ENCODE measurements at places on chromosomes 6 and 20.

DNA sequence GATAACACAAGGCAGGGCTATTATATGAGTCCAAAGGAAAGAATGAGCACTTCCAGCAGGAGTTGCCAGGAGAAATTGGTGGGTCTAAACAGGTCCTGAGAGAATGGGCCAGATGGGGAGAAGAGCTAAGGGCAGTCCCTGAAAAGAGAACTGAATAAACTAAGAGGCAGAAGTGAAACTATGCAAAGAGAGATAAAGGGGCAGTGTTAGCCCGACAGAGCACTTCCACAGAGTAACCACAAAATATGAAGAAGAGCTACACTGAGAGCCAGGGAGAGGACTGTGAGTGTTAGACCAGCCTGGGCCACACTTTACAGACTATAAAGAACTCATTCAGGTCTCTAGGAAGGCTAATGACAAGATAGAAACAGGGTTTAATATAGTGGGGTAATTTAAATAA lies 43.8 kb downstream of the RALGAPA2 start:
- peak; percentile 69 for DNase-seq

DNA sequence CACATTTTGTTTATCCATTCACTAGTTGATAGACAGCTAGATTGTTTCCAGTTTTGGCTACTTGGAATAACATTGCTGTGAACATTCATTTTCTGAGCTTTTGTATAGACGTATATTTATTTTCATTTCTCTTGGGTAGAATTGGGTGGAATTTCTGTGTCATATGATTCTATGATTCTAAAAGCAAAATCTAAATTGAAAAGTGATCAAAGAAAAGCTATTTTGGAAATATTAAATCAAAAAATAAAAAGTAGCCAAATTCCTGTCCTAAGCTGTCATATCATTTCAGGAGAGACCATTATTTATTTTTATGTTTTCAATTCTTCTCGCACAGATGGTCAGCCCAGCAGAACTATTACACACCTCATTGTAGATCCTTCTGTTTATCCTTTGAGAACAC lies 229.2 kb downstream of the COL12A1 start:
- no peak for DNase-seq

DNA sequence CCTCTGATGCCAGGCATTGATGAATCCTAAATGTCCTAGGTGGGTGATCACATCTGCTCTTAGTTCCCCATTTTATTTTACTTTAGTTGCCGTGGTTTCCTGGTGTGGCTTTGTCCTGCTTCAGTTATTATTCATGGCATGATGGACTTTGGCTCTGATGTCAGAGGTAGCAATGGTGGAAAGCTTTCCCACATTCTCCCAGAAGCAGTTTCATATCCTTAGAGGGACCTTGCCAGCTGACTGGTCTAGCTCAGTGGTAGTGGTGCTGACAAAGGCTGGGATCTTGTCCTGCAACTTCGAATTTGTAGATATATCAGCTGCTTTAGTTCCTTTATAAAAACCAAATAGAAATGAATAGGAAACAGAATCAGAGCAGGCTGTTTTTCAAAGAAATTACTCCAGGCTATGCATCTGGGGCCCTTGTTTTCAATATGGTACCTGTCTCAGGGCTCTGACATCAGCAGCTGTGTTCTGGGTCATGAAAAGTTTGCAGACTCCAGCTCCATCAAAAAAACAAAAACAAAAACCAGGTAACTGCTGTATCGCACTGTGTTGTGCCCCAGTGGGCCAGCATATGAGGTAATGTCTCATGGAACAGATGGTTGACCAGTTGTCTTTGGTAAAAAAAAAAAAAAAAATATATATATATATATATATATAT lies 133.7 kb downstream of the PLCB4 start:
- no peak for DNase-seq

- no peak for DNase-seq
Measured at GRCh38 chr6:96116674-96117073, 100.9 kb downstream of the FUT9 start.

GRCh38 chr6:161837854-161838253 lies 564.0 kb upstream of the AGPAT4 start:
- DNase-seq = no peak

DNA sequence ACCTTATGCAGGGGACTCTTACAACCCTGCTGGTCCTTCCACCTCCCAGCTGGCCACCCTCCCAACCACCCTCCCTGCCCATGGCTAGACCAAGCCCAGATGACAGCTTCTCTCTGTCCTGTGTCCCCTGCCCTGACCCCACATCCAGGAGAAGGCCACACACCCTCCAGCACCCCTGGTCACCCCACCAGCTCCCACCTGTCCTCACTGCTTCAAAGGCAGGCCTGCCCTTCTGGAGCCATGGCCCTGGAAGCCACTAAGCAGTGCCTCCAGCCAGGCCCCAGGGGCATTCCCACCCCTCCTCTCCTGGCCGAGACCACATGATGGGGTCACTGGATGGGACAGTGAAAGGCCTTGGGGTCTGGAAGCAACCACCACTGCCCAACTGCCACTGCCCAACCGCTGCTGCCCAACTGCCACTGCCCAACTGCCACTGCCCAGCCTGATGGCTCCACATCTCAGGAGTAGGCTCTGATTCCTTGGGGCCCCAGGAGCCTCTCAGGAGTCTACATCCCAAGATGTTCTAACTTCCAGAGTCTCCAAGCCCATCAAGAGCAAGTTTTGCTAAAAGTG lies 30.5 kb downstream of the UBD start:
- no peak for DNase-seq

DNA sequence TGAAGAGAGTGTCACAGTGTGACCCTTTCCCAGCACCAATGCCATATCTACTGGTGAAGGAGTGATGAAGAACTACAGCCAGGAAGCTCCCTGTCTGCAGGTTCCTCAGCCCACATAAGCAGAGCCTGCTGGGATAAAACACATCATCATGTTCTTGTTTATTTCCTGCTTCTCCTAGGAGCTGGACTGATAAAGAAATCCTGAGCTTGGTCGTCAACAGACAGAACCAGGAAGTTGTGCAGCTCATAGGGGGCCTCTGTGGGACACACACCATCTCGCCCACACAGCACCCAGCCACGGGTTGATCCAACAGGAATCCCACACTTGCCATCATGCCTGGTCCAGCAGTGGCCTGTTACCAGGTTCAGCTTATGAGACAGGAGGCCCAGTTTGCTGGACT lies 2.8 kb upstream of the CSTL1 start:
- DNase-seq = no peak

DNA sequence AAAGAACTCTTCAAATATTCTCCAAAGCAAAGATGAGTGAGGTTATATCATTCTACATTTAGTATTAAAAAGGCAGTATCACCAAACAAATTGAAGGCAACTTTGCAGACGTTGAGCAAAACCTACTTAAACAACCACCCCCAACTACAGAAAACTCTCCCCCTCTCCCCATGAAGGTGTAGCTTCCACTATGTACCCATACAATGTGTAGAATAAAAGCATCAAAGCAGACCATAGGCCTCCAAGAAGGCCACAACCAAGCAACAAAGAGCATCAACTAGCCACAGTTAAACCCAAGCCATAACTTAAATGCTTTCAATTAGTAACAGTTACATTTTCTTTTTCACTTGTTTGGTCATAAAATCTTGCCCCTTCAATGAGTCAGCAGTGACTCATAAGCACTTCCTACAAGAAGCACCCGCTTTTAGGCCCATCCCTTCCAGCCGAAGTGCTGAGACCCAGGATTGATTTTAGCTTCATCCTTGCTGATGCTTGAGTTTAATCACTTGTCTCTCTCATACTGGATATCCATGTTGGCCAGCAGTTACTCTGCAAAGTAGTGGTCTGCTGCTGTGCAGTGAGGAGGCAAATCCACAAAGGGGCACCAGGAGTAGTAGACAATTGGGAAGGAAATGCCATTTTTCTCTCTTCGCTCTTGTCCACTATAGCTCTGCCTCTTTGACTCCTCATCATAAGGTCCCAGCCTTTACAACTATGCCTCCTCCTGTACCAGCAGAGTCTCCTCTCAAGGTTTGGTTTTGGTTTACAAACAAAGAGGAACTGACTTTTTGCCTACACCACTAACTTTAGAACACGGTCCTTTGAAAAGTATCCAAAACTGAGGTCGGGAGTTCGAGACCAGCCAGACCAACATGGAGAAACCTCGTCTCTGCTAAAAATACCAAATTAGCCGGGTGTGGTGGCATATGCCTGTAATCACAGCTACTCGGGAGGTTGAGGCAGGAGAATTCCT lies 8.4 kb upstream of the NUP153 start:
- no peak for DNase-seq

GRCh38 chr6:137683916-137684315 lies 183.1 kb upstream of the TNFAIP3 start:
- DNase-seq = no peak

DNA sequence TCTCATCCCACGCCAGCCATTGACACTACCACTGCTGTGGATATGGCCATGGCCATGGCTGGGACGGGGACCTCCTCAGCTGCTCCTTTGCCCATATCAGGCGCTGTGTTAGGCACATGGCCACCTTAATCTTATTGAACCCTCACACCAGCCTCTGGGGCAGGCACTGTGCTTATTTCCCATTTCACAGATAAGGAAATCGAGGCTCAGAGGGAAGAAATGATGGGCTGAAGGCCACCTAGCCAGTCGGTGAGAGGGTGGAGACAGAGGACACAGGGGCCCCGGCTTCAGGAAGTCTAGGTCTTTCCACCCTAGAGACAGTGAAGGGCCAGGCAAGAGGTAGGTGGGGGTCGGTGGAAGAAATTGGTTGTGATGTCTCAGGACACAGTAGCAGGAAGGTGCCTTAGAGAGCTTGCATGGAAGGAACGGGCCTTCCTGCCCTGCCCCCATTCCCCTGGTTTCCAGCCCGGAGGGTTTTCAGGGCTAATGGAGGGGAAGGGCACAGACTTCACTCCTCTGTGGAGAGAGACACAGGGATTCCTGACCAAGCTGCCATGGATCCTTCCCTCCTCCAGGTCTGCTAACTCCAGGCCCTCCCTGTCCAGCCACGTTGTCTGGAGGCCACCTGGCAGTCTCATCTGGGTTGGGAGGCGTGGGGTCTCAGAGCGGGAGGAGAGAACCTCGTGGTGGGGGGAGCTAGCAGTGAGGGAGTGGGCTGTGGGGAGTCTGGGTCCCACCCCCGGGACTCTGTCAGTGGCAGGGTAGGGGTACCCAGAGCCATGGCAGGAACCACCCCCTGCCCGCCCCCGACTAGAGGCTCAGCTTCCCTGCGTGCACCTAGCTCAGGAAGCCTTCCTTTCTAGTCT lies 120.4 kb downstream of the VEGFA start:
- no peak for DNase-seq

DNA sequence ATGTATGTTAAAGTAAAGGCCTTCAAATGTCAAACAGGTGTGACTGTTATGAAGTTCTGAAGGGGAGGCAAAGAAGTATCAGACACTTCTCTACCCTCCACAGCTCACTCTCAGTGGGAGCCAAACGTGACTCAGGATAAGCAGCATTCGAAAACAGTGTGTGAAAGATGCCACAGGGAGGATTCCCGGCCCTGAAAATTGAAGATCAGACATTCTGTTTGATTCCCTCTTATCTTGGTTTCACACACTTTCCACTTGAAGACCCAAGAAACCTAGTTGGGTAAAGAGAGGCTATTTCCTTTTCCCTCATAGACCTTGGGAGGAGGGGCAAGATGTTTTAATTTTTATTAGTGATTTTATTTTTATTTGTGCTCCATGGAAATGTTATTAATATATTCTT lies 164.2 kb upstream of the SUPT3H start:
- DNase-seq = no peak

GRCh38 chr20:25399037-25399430 lies 8.4 kb upstream of the ABHD12 start:
- DNase-seq = peak; percentile 69

DNA sequence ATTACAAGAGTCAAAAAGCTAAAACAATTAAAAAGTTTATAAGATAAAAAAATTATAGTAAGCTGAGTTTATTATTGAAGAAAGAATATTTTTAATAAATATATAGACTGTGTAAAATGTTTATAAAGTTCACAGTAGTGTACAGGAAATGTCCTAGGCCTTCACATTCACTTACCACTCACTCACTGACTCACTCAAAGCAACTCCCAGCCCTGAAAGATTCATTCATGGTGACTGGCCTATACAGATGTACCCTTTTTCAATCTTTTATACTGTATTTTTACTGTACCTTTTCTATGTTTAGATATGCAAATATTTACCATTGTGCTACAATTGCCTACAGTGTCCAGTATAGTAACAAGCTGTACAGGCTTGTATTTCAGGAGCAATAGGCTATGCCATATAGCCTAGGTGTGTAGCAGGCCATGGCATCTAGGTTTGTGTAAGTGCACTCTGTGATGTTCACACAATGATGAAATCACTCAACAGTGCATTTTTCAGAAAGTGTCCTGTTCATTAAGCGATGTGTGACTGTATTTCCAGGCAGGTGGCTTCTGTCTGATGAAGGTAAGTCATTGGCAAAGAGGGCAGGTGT lies 130.2 kb downstream of the BTBD3 start:
- no peak for DNase-seq

GRCh38 chr6:137157601-137158000 lies 15.8 kb downstream of the IL22RA2 start:
- no peak for DNase-seq

DNA sequence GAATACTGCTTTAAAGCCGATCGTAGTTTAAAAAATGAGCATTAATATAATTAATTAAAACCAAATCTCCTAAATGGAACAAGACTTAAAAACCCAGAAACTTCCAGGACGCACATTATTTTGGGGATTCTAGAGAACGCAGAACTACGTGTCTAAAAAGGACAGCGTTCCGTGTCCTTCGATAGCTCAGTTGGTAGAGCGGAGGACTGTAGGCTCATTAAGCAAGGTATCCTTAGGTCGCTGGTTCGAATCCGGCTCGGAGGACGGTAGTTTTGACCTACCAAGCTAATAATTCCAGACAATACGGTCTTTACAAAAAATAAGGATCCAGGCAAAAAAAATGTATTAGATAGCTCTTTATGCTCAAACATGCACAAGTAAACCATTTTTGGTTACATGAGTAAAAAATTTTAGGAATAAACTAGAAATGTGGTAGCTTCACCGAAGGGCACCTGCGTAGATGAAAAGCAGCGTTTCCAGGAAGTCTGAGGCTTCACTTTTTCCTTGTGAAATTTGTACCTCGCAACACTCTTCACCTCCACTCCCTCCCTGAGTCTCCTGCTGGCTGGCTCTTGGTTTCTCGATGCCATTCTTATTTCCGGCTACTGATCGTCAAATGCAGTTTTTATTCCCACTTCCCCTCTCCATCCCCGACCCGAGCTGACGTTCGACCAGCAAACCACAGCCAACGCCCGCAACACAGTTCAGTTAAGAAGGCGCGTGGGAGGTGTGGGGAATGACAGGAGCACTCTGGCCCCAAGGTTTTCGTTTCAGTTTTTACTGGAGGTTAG lies 19.6 kb upstream of the ABT1 start:
- peak; percentile 71 for DNase-seq

GRCh38 chr6:54860132-54860531 lies 13.6 kb downstream of the FAM83B start:
- DNase-seq = no peak
